Ascending aorta (tissue), 2 donors: ENCODE measurements at places on chromosomes 5 and 9.

- DNase-seq: no peak
Observed at GRCh38 chr9:11653867-11654266, 1039.3 kb upstream of the TYRP1 start.

- no peak for DNase-seq
Observed at GRCh38 chr5:27437594-27438200, 399.3 kb upstream of the CDH9 start.

DNA sequence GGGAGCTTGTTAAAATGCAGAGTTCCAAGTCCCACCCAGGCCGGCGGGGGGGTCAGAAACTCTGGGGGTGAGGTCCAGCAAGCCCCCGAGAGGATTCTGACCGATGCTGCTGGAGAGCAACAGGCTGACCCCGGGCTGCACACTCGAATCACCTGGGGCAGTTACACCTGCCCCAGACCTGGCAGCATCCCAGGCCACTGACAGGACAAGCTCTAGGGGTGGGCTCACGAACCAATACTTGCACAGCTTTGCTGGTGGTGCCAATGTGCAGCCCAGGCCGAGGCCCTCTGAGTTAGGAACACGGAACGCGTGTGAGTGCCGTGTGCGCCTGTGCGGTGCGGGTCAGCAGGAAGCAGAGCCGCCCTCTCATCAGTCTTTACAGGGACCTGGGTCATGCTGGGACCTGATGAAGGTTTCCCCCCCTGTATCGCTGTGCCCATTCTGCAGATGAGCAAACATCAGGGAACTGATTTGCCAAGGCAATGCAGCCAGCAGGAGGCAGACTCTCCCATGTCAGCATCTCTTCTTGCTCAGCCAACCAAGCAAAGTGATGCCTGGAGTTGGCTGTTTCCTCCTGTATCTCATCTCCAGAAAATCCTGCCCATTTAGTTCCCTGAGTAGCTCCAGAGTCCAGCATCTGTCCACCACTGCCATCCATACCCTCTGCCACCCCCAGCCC, 16.3 kb downstream of the FAM163B start:
- no peak for DNase-seq

DNA sequence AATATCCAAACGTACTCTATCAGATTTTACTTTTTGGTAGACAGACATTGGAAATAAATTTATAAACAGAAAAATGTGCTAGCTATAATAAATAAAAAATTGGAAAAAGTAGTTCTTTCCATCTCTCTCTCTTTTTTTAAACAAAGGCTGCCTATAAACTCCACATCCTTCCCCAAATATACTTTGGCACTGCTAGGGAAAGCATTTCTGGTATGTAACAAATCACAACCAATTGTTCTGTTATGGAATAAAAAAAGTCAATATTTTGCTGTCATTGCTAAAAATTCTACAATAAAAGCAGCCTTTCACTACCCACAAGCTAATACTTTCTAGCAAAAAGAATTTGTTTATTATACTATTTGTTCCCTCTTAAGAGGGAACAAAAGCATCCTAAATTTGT, 169.2 kb upstream of the TARS1 start:
- DNase-seq: no peak

DNA sequence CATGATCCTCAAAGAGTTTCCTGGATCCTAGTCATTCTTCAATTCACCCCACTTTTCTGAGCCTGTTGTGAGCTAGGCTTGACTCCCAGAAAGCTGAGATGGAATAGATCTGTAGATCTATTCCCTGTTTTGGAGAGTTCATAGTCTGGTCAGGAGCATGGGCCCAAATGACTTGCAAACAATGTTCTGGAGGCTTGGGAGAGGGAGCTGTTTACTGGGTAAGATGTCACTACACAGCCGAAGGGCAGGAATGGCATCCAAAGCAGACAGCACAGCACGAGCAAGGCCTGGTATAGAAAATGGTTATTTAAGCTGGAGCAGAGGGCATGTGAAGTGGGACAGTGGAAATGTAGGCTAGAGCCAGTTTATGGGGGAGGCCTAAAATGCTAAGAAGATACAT, 152.5 kb upstream of the ALDH1B1 start:
- DNase-seq: peak; percentile 33

DNA sequence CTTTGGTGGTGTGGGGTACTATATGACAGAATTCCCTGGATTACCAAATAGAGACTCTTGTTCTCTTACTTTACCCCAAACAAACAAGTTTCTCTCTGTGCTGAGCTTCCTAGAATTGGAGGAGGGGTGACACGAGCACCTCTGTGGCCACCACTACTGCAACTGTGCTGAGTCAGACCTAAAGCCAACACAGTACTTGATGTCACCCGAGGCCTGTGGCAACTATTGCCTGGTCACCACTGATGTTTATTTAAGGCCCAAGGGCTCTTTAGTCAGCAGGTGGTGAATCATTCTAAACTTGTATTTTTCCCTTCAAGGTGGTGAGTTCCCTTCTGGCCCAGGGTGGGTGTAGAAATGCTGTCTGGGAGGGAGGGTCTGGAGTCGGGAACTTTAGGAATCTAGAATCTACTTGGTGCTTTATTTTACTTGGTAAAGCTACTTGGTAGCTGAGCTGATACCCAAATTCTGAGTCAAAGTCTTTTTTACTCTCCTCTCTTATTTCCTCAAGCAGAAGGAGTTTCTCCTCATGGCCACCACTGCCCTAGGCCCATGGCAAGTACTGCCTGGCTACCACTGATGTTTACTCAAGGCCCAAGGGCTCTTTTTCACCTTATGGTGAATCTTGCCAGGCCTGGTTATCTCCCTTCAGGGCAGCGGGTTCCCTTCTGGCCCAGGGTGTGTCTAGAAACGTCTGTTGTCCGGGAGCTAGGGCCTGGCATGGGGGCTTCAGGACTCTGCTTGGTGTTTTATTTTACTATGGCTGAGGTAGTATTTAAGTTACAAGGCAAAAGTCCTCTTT, 9.8 kb downstream of the LURAP1L start:
- DNase-seq: peak; percentile 92

DNA sequence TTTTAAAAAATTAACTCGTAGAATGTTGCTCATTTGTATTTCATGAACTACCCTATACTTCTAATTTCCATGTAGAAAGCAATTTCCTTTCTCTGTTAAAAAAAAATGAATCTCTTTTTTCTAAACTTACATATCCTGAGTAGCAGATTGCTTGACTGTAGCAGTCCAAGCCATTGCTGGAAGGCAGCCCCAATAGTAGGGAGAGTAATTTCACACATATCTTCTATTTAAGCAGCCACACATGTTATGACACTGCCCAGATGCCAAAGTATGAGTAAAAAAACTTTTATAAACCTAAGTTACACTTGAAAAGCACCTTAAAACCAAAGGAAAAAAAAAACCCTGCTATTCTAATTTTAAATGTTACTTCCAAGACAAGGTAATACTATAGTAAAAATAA, 69.6 kb downstream of the FBXL17 start:
- no peak for DNase-seq

GRCh38 chr9:135701959-135702721, at the start of gene KCNT1:
Gene KCNT1 (plus strand): TSS chr9:135702185. CDS start chr9:135702259, 74 bp downstream.
- no peak for DNase-seq

DNA sequence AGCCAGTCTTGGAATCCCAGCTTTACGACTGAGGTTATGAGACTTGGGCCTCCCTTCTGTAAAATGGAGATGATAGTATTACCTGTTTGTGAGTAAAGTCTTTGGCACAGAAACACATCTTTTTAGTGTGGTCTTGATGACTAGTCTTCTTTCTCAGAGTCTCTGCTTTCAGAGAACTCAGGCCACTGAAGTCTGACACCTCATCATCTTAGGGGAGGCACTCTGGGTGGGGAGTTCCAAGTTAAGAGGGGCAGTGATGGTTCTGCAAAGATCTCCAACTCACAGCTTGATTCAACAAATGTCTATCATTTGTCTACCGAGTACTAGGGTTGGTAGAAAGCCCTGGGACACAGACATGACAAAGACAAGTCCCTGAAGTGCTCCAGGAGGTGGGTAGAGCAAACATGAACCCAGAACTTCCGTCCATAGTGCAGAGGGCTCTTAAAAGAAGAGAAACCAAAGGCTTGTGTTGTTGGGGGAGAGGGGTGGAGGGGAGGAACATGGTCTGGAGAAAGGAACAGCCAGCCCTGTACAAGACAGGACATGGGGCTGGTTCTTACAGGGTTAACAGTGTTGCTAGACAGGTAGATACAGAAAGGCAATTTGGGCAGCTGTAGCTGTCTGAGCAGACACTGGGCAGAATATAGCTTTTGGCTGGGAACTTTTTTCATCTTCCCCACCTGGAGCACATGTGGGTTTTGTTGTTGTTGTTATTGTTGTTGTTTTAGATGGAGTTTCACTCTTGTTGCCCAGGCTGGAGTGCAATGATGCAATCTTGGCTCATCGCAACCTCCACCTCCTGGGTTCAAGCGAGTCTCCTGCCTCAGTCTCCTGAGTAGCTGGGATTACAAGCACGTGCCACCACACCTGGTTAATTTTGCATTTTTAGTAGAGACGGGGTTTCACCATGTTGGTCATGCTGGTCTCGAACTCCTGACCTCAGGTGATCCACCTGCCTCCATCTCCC, 2.6 kb upstream of the CD14 start:
- no peak for DNase-seq

GRCh38 chr5:151912360-151912759, 12.3 kb downstream of the GLRA1 start:
- no peak for DNase-seq

DNA sequence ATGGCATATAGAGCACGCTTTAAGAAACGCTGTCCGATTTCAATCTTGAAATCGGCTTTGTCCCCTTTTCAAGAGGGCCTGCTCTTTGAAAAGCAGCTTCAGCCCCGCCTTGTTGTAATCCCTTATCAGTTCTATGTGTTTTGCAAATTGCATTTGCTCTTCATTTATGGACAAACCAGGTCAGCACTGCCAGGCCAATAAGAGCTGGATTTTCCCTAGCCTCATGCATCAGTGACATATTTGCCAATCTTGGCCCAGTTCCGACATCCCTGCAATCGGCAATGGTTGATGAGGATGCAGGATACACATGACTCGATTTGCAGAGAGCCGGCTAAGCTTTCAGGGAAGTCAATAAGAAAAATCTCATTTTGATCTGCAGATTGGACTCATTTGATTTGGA, 529.1 kb upstream of the CLINT1 start:
- DNase-seq: no peak

- peak; percentile 82 for DNase-seq
Observed at GRCh38 chr9:81759680-81760215, 70.4 kb upstream of the TLE1 start.

DNA sequence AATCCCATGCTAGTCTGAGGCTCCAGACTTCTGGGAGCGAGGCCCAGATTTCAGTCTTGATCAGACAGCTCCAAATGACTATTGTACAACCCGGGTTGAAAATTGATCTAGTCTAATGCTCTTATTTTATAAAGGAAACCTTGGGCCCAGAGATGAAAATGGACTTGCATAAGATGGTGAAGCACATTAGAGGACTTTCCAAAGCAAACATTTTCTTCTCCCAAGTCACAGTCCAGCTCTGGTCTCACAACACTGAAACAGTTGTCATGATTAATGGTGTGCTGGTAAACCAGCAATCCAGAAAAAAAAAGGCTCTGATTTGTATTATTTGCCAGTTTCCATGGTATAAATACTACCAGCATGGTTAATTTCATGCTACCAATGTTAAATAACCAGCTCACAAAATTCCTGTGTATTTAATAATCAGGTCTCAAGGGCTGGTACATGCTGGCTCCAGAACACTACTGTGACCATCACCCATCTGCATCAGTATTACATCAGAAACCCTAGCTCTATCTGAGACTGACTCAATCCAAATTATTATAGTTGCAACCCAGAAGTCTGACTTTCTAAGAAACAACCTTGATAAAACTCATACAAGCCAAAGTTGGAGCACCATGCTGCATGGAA, 32.5 kb upstream of the ABLIM3 start:
- no peak for DNase-seq

- DNase-seq: no peak
Observed at GRCh38 chr5:62413711-62414110, 1.1 kb downstream of the IPO11 start.
